Activated CD4-positive, CD25-positive, alpha-beta regulatory T cell (primary cell): ENCODE measurements at places on chromosomes 1 and 21.
A peak's percentile ranks its signal among the peaks of the same experiment; 100 is the strongest.

- DNase-seq: no peak
These were observed 41.4 kb downstream of the PEX14 start for GRCh38 chr1:10515976-10516750.

- DNase-seq: no peak
These were observed 70.8 kb upstream of the ABCG1 start for GRCh38 chr21:42148097-42148496.

DNA sequence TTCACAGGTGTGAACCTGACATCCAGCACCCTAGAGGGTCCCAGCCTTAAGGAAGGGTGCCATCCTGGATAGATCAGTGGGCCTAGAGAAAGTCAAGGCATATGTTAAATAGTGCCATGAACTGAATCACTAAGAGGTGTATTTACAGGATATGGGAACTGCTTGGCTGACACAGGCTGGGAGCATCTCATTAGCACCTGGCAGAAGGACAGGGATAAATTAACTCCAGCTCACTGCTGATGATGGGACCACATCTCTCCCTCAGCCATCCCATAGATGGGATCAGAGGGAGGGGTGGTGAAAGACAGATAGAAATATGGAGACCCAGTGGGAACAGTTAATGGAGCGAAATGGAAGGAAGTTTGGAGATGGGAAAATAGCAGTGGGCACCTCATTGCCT is 122.0 kb downstream of the IGSF21 start:
- no peak for DNase-seq

DNA sequence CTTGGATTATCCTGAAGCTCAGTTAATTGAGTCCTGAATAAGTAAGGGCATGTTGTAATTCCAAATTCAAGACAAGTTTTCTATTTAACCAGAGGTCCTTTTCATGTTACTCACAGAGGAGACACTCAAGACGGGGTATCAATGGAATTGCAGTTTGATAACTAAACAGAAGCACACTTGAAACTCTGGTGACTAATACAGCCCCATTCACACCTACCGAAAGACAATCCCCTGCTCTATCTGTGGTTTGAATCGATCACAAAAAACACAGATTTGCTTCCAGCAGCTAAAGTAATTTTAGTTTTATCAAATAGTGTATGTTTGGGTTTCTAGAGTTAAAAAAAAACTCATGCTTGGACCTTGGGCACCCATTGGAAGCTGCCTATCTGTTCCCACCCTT is 60.4 kb downstream of the TEX35 start:
- no peak for DNase-seq

- DNase-seq: no peak
These were observed 9.8 kb downstream of the UBASH3A start for GRCh38 chr21:42413500-42413899.

DNA sequence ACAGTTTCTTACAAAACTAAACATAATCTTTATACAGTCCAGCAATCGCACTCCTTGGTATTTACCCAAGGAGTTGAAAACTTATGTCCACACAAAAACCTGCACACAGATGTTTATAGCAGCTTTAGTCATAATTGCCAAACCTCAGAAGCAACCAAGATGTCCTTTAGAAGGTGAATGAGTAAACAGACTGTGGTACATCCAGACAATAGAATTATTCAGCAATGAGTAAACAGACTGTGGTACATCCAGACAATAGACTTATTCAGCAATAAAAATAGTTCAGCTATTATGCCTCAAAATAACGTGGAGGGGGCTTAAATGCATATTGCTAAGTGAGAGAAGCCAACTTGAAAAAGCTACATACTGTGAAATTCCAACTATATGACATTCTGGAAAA is 87.0 kb upstream of the GALNT2 start:
- no peak for DNase-seq

GRCh38 chr1:55504306-55504731 is 289.2 kb upstream of the USP24 start:
- no peak for DNase-seq

DNA sequence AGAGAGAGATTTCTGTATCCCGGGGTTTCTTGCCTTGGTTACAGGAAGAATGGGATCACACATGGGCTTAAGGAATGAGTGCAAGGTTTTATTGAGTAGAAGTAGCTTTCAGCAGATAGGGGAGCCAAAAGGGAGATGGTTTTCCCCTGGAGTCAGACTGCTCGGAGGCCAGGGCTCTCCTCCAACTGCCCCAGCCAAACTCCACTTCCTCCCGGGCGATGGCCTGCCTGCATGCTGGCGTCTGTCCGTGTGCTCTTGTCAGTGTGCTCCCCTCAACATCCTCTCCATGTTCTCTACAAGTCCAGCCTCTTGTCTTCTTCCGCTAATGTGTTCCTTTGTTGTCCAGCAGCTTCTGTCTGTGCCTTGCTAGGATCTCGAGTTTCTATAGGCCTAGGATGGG is 421.3 kb upstream of the ADGRL2 start:
- no peak for DNase-seq

DNA sequence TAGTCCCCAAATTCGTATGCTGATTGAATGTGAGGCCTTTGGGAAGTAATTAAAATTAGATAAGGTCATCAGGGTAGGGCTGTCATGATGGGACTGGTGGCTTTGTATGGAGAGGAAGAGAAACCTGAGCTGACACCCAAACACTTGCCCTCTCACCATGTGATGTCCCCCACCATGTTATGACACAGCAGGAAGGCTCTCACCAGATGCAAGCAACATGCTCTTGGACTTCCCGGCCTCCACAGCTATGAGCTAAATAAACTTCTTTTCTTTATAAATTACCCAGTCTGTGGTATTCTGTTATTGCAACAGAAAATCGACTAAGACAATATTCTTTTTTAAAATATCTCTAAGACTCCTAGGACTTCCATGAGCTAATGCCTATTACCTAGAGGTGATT is 43.6 kb upstream of the GUCA2B start:
- DNase-seq: no peak

GRCh38 chr1:65457868-65458267 is 37.4 kb downstream of the LEPR start:
- no peak for DNase-seq

DNA sequence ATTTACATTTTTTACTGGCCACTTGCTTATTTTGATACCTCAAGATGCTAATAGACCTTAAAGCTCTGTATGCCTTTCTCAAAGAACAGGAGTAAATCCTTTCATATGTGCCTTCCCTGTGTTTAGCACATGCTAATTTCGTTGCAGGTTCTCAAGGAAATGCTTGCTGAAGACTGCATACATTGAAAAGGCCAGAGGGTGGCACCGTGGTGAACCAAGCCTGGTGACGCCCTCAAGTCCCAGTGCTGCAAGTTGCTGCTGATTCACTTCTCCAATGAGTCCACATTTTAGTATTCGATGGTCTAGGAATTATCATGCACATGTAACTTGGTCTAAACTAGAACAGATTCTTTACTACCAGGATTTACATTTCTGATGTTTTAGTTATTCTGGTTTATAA is 94.1 kb downstream of the CLDN17 start:
- DNase-seq: no peak

GRCh38 chr1:52037402-52037814 is 3.8 kb upstream of the KTI12 start:
- DNase-seq: no peak

DNA sequence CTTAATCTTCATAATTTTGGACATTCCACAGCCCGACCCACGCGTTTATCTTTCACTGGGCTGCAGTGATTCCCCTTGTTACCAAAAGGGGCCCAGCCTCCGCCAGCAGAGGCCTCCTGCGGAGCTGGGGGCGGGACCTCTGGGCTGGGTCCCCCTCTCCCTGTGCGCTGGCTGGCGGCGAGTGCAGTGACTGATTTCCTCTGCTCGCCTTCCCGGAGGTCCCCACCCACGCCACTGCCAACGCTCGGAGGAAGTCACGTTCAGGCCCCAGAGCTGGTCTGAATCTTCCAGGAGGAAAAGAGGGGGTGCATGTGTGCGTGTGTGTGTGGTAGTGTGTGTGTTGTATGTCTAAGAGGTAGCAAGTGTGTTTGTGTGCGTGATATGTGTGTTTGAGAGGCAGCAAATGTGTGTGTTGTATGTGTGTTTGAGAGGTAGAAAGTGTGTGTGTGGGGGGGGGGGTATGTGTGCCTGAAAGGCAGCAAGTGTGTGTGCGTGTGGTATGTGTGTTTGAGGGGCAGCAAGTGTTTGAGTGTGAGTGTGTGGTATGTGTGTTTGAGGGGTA is 35.0 kb upstream of the JAK1 start:
- DNase-seq: peak; percentile 43

GRCh38 chr1:162335126-162335525 is 41.5 kb downstream of the SPATA46 start:
- DNase-seq: no peak

- DNase-seq: no peak
These were observed 30.4 kb upstream of the FMO1 start for GRCh38 chr1:171217658-171218443.

DNA sequence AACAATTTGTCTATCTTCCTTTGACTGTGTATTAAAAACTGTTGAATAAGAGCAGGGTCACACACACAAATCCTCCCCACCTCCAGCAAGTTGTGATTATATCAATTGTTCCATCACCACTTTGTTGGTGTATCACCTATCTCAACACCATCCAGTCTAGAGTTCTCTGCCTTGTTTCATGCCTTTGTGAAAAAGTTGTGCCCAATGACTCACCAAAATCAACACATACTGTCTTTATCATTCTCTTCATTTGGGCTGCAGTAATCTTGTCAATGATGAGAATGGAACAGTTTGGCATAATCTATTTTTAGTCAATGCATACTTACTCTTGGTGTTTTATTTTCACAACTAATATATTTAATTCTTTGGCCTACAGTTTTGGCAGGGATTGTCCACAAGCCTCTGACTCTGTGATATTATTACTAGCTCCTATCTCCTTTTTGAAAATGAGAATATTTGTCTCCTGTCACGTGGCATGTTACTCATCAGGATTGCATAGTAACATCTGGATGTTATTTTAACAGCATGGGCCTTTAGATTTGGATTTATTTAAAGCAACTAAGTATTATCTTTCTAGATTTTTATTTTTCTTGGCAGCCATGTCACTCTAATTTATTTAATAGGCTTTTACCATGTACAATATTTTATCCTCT is 5.1 kb downstream of the C1orf87 start:
- DNase-seq: no peak

DNA sequence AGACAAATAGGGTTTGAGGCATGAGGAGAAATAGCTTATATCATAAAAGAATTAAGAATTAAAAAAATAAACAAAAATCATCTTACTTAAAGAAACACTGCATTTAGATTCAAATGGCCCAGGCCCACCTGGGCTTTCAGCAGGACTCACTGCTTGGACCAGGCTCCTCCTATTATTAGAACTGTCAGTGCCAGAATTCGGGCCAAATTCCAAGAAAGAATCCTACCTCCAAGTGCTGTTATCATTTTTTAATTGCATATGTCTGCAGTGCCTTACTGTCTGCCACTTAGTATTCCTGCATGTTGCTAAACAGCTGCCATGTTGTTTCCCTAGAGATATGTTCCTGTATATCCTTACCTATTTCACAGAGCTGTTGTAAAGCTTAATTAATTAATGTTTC is 112.0 kb downstream of the BARHL2 start:
- no peak for DNase-seq

- DNase-seq: no peak
These were observed 142.9 kb downstream of the GLUL start for GRCh38 chr1:182248721-182249120.

DNA sequence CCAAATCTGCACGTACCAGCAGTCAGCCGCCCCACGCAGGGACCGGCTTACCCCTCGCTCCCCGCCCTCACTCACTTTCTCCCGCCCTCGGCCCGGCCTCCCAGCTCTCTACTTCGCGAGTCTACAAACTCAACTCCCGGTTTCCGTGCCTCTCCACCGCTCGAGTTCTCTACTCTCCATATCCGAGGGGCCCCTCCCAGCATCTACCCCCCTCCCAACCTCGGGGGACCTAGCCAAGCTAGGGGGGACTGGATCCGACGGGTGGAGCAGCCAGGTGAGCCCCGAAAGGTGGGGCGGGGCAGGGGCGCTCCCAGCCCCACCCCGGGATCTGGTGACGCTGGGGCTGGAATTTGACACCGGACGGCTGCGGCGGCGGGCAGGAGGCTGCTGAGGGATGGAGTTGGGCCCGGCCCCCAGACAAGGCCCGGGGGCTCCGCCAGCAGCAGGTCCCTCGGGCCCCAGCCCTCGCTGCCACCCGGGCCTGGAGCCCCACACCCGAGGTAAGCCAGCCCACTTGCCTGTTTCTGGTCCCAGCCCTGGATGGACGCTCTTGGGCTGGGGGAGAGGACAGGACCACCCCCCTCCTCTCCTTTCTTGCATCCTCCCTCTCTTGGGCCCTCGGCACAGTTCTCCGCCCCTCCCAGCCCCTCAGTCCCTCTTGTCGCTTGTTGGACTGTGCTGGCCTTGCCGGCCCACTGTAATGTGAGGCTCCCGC is at the start of gene ARTN:
TSS of gene ARTN (plus strand) at position 416 of the 715 bp plus-strand sequence. CDS start 1,856 bp downstream, outside the sequence.
- no peak for DNase-seq

- DNase-seq: no peak
These were observed 34.2 kb downstream of the EFCAB7 start for GRCh38 chr1:63557365-63557987.

- DNase-seq: no peak
These were observed 221.3 kb downstream of the MRPL39 start for GRCh38 chr21:25385911-25386474.

DNA sequence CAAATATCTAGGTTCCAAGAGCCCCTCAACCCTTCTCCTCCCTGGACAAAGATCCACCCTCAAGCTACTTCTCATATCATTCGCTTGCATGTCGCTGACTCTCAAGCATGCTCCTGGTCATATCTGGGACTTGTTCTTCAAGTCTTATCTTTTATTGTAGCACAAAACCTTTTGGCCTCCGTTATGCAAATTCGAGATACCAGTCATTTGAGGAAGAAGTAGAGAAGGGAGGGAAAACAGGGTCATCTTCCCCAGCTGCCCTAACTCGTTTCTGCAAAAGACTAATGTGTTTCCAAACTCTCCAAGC is 63.8 kb upstream of the ETS2 start:
- DNase-seq: no peak

DNA sequence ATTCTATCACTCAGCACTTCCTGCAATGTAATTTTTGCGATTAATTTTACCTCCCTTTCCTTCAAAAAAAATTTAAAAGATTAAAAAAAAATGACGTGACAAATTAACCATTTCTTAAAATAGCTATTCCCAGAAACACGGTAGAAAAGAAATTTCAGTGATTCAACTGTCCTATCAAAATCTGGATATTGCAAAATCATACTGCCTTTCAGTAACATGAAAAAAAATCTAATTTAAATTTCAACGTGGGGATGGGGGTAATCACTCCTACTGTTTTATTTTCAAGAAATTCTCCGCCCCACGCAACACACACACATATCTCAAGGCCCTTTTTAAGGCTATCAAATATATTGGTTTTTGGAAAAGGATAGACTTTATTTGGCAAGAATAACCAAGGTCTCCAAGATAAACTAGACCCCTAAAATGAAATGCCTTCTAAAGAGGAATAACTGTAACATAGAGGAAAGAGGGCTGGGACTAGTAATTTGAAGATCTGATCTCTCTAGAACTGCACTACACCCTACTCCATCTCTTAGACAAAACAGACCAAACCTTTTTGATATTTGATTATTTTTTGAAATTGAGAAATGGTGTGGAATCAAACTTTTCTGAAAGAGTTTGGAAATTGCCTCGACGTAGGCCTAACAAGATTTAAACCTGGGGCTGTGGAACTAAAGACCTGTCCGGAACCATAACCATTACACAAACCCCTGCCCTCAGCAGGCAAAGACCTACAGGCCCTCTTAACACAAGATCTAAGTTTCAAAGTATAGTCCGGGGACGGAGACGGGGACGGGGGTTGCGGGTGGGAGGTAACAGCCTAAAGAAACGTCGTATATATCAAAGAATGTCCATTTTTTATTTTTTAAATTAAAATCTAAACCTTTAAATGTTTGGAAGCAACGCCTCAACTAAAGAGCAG is 941 bp downstream of the ARNT start:
- DNase-seq: no peak

GRCh38 chr1:244599937-244600350 is 53.0 kb upstream of the DESI2 start:
- DNase-seq: peak; percentile 3
